ENCODE measurements at places on chromosomes 16 and 17.
A peak's percentile ranks its signal among the peaks of the same experiment; 100 is the strongest.

- no peak for DNase-seq
These were observed 18.1 kb downstream of the TMC7 start for GRCh38 chr16:19001788-19002187.

GRCh38 chr17:7834542-7834956 lies 532 bp downstream of the KDM6B start:
- DNase-seq: no peak

DNA sequence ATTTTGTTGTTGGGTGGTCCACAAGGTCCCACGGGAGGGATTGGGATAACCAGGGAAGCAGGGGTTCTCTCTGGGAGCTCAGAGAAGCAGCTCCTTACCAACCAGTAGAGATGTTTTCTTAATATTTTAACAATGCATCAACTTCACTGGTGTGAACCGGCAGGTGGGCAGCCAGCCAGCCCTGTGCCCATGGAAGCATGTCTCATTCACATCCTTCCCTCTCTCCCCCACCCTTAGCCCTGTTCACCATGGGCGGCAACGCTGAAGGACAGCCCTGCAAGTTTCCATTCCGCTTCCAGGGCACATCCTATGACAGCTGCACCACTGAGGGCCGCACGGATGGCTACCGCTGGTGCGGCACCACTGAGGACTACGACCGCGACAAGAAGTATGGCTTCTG lies 9.3 kb downstream of the MMP2 start:
- DNase-seq: no peak

DNA sequence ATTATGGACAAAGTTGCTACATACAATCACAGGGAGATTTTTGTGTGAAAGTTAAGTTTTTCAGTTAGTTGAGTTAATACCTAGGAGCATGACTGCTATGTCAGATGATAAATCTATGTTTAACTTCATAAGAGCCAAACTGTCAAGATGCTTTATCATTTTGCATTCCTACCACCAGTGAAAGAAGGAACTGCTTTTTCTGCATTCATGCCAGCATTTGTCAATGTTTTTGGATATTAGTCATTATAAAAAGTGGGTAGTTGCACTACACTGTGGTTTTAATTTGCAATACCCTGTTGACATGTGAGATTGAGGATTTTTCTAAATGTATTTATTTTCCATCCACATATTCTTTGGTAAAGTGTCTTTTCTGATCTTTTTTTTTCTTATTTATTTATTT lies 434.0 kb upstream of the MON1B start:
- no peak for DNase-seq

- no peak for DNase-seq
These were observed at the start of gene CYTH1 for GRCh38 chr17:78781893-78782304. CYTH1 (minus strand) TSS chr17:78782273; CDS start chr17:78782223, 50 bp downstream.

GRCh38 chr16:64019339-64019738 lies 1102.5 kb downstream of the CDH11 start:
- no peak for DNase-seq

DNA sequence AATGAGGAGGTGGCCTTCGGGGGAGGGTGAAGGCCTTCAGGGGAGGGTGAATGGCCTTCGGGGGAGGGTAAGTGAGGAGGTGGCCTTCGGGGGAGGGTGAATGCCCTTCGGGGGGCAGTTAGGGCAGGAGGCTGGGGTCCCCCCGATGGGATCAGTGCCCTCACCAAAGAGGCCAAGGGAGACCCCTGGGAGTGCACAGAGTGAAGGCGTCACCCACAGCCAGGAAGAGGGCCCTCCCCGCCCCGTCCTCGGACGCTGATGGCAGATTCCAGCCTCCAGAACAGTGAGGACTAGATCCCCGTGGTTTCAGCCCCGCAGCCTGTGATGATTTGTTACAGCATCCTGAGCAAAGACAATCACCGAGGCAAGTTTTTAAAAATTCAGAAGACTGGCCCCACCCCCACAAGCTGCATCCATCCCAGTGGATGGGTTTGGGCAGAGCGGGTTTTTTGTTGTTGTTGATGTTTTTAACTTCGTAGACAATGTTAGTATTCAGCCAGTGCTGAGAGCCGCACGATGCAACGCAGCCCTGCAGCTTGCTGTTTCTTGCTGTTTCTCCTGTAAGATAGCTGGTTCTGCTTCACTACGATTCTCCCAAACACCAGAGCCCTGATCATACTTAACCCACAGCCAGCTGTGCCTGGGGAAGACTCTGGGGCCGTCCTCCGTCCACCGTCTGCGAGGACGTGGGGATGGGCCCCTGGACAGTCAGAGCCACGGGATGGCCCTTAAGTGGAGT lies 40.7 kb upstream of the CBFA2T3 start:
- no peak for DNase-seq

- DNase-seq: peak; percentile 35
These were observed 885 bp downstream of the ZNF207 start for GRCh38 chr17:32350666-32351418.

DNA sequence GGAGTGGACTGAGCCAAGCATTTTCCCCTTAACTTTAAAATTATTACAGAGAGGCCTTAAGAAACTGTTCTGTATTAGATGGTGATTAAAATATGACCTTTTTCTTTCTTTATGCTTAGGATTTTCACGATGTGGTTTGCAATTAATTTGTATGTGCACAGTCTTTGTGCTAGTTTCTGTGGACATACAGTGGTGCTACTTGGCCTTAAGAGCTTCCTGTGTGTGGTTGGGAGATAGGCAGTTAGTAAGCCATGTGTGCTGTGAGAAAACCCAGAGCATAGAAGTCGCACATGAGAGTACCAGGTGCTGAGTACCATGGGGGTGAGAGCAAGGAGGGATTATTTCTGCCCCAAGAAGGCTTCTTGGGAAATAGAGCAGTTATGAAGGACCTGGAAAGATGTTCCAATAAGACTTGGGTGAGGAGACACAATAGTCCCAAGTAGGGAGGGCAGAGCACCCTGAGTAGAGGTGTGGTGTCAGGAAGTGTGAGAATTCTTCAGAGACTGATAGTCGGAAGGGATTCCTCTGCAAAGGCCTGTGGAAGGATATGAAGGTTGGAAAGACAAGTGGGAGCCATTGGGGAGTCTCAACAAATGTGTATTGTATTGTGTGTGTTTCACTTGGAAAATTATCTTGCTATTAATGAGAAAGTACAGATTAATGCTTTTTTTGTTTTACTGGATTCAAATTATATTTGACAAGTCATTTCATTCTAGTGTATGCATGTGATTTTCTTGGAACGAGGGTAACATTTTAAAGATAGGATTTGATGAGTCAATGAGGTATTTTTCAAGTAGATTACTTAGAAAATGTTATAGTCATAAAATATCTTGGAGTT lies 239.9 kb downstream of the PRKCA start:
- DNase-seq: no peak

- DNase-seq: no peak
These were observed at the start of gene HS3ST6 for GRCh38 chr16:1918351-1919326. HS3ST6 (minus strand) TSS chr16:1918415; CDS start chr16:1918323, 92 bp downstream.

DNA sequence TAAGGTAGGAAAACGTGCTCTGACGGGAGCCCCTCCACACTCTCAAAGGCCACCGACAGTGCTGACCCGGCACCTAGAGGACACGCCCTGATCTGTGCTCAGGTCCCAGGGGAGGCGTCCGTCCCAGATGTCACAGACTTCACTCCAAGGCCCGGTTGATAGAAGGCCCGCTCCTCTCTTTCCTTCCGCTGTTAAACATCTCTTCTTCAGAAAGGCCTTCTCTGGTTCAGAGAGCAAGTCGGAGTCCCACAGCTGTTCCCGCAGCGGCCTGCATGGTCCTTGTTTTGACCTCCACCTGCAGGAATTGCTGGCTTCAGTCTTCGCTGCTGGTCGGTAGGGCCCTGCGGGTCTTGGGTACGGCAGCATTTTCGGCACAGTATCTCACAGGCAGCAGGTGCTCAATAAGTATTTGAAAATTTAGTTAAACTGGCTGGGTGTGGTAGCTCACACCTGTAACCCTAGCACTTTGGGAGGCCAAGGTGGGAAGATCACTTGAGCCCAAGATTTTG lies 88.5 kb downstream of the MRC2 start:
- no peak for DNase-seq

DNA sequence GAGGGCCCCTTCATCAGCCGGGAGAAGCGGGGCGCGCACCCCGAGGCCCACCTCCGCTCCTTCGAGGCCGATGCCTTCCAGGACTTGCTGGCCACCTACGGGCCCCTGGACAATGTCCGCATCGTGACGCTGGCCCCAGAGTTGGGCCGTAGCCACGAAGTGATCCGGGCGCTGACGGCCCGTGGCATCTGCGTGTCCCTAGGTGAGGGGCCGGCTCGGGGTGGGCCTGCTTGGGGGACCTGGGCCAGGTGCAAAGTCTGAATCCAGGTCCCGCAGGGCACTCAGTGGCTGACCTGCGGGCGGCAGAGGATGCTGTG lies 3.5 kb downstream of the CEMP1 start:
- DNase-seq: no peak

- DNase-seq: no peak
These were observed 363.4 kb downstream of the C16orf95 start for GRCh38 chr16:86953631-86954391.

DNA sequence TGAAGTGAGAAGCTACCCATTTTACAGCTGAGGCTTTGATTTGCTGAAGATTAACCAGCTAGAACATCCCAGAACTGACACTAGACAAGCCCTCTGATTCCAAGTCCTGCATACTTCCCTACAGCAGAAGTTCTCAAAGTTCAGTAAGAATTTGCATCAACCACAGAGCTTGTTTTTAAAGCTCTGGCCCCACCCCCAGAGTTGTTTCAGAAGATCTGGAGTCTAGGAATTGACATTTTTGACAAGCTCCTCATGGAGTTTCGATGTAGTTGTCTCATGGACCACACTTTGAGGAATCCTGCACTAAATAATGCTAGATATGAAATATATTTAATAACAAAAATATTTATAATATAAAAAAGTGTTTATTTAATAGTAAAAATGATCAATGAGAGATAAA lies 120.3 kb upstream of the ADAMTS18 start:
- DNase-seq: no peak

GRCh38 chr17:10870336-10871050 lies 32.6 kb upstream of the PIRT start:
- no peak for DNase-seq

DNA sequence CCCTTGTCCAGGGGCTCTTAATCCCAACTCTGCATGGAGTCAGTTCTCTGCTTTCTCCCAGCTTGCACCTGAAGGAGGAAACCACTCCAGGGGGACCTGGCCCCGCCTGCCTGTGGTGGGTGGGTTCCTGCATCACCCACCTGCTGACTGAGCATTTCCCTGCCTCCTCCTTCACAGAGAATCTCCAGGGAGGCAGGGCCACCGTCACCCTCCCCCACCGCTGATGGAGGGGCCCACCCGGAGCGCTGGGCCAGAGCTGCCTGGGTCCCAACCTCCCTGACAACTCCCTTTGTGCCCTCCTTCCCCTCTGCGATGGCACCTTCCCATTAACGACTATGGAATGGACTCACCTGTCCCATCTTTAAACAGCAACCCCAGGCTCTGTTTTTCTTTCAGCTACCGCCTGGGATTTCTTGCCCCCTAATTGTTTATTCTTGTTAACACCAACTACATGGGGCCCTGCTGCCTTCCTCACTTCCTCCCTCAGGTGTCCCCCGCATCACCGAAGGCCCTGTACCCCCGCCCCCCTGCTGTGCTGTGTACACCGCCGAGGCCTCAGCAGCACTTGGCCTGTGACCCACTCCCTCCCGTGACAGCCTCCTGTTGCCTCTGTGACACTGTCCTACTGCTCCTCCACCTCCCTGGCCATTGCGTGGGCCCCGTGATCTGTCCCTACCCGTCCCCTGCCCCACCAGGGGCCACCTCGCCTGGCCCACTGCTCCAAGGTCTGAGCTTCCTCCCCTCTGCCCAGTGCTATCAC lies 842 bp upstream of the TEDC2 start:
- no peak for DNase-seq

DNA sequence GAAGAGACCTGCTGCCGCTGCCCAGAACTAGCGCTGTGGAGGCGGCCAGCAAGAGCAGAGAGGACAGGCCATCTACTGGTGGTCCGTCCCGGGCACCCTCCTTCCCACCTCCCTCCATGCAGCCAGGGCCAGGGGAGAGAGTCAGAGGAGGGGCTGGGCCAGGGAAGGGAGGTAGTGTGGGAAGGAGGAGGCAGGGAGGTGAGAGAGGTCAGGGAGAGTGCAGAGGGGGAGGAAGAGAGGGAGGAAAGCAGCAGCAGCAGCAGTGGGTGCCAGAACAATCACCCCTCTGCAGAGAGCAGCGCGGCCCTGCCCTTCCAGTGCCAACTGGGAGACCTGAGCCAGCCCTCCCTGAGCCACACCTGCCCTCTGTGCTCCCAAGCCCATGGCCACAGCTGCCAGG lies 6.6 kb downstream of the C16orf95 start:
- no peak for DNase-seq

- DNase-seq: no peak
These were observed 5.0 kb downstream of the MLLT6 start for GRCh38 chr17:38709864-38710603.

GRCh38 chr17:74954665-74955421 lies 17.7 kb downstream of the HID1 start:
- no peak for DNase-seq

- no peak for DNase-seq
These were observed 1.4 kb downstream of the SAP30BP start for GRCh38 chr17:75668489-75668888.

DNA sequence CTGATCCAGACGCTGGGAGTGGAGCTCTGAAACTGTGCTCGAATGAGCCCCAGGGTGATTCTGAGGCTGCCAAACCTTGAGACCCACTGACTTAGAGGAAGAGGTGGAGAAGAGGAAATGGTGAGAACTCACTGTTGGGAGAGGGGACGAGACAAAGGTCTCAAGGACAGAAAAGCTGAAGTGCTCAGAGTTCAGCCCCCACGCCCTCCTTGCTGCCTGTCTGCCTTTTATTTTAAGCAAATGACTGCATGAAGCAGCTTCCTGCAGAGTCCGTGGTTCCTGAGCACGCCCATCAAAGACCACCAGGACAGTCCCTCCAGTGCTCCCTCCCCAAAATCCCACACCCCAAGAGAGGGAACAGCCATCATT lies 20.4 kb downstream of the COTL1 start:
- no peak for DNase-seq

GRCh38 chr16:54933281-54934011 lies 2.8 kb downstream of the IRX5 start:
- DNase-seq: no peak

DNA sequence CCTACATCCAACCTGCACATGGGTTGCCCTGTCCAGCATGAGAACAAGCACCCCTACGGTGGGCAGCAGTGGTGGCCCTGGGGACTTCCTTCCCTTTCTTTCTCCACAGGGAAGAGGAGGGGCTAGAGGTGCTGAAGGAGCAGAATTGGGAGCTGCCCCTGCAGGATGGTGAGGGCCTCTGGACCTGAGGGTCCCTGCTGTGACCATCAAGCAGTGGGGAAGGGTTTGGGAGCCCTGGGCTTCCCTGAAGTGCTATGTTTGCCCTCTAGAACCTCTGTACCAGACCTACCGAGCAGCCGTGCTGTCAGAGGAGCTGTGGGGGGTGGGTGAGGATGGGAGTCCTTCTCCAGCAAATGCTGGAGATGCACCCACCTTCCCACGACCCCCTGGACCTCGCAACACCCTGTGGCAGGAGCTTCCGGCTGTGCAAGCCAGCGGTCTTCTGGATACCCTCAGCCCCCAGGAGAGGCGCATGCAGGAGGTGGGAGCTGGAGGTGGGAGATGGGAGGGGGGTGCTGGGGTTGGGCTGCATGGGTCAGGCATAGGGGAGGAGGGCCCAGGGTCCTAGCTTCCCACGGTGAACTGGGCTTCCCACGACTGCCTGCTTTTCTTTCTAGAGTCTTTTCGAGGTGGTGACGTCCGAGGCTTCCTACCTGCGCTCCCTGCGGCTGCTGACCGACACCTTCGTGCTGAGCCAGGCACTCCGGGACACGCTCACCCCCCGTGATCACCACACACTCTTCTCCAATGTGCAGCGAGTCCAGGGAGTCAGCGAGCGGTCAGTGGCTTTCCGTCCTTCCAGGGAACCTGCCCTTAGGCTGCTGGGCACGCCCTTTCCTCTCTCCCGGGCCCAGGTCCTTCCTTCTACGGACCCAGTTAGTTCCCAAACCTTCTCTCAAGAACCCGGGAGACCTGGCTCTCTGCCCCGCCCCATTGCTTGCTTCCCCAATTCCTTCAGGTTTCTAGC lies 5.0 kb downstream of the ARHGEF15 start:
- DNase-seq: no peak

All from NCI-H446 (cell line).